ENCODE measurements at places on chromosomes 7 and 10.

- no peak for DNase-seq
Measured at GRCh38 chr10:43821103-43821502, 172.4 kb upstream of the ZNF32 start.

DNA sequence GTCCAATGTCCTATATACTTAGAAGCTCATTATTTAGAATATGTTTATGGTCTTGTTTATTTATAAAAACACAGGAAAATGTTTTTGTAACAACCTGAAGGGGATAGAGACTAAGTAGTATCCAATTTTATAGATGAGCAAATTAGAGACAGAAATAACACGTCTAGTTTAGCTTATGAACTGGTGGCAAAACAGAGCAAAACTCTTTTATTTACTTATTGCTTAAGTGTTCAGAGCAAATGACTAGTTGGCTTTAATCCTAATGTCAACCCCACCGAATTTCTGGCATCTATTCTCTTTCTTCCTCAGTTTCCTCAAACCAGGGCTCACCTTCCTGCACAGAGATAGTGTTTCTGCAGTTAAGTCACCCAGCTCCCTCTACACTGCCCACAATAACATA lies 792.8 kb downstream of the REEP3 start:
- no peak for DNase-seq

DNA sequence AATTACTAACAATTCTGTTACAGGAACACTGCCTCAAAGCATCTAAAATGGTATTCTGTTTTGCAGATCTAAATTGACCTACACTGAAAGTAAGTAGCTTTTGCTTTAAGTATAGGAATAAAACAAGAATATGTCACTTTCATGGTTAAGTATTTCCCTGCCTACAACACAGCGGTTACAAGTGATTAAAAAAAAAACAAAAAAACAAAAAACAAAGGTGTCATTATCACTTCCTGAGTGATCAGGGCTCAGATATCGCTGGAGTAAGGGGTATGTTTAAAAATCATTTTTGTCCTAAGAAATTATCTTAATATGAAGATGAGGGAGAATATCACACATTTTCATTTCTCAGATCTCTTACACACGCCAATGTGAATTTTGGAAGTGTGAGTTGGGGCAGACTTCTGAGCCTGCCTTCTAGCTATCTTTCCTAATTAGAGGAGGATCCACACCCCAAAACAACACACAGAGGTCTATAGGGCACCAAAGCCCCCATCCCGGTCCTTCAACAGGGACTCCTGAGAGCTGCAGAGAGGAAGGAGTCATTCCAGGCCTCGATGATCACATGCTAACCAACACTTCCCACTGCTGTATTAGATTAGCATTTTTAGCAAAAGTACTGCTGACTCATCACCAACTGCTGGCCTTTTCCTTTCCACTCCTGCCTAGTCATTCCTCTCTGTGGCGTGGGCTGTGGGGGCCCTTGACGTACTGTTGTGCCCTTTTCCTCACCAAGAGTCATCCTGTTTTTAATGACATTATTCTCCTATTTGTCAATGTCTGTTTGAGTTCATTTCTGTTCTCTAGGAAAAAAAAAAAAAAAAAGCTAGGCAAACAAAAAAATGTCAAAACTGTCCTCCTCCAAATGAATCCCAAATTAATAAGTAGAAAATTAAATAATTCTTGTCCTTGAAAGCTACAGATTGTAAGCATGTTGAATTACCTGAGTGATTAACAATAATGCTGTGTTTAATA lies 31.2 kb downstream of the PRTFDC1 start:
- DNase-seq = peak; percentile 40

DNA sequence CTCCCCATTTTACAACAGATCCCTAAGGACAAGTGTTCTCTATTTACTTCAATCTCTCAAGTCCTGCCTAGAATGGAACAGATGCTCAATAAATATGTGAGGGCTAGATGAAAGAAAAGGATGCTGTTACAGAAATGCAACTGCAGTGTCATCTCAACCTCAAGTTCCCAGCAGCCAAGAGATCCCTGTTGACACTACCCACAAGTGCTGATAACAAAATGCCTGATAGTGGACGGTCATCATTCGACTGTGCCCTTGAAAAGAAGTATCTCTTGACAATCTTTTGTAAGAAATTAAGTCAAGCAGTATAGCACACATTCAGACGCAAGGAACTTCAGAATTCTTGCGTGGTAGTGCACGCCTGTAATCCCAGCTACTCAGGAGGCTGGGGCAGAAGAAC lies 133.2 kb downstream of the PARD3 start:
- DNase-seq = no peak

GRCh38 chr10:68096913-68097516 lies 12.3 kb upstream of the MYPN start:
- DNase-seq = peak; percentile 50

DNA sequence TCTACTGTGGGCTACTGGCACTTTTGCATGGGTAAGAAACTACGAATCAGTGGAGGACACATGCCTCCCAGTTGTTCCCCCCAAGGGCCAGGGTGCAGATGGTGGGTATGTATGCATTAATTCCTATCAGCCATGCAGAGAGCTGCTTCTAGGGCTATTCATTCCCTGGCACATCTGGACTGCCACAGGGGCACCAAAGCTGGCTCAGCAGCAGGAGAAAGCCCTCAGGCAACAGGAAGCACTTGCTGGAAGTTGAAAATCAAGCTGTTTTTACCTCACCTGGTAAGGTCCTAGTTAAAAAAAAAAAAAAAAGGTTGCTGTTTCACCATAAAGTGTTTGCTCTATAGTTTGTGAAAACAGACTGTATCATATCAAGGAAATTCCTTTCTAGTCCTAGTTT lies 1342.6 kb downstream of the REEP3 start:
- no peak for DNase-seq

DNA sequence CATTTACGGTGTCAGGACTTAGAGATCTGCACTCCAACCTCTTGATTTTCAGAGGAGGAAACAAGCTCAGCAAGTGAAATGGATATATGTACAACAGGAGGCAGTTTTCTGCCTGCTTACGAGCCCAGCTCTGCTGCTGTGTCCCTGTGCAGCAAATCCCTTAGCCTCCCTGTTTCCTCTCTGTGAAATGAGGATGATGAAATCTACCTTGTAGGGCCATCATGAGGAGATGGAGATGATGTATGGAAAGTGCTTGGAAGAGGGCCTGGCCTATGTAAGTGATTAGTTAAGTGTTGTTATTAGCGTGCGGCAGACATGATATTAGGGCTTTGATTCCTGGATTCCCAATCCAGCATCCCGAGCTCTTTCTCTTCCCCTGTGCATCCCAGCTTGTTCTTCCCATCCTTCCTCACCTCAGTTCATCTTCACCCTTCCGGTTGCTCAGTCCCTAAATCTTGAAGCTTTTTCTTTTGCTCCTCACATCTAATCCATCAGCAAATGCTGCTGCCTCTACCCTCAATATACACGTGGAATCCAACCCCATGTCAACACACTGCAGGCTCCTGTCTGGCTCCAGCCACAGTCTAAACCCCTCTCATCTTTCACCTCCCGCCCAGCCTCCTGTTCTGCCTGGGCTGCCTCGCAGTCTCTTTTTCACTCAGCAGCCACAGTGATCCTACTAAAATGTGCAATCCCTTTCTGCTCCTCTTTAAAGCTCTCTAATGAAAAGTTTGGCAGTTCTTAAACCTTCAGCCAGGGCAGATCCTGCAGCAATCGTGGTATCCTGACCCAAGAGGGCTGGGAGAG lies 113.8 kb downstream of the MARCHF5 start:
- no peak for DNase-seq

DNA sequence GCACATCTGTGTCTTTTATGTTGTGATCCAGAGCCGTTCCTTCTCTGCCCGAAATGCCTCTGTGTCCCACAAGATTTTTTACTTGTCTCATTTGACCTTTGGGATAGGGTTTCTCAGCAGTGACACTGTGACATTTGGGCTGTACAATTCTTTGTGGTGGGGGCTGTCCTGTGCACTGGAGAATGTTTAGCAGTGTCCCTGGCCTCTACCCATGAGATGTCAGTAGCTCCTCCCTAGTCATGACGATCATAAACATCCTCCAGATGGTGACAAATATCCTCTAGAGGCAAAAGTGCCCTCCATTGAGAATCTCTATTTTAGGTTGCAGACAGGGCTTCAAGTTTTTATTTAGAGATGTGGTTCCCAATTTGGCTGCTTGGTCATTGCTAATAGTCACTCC lies 91.3 kb downstream of the PPP1R17 start:
- DNase-seq = no peak

- DNase-seq = no peak
Measured at GRCh38 chr10:119849944-119850343, 22.7 kb downstream of the MCMBP start.

DNA sequence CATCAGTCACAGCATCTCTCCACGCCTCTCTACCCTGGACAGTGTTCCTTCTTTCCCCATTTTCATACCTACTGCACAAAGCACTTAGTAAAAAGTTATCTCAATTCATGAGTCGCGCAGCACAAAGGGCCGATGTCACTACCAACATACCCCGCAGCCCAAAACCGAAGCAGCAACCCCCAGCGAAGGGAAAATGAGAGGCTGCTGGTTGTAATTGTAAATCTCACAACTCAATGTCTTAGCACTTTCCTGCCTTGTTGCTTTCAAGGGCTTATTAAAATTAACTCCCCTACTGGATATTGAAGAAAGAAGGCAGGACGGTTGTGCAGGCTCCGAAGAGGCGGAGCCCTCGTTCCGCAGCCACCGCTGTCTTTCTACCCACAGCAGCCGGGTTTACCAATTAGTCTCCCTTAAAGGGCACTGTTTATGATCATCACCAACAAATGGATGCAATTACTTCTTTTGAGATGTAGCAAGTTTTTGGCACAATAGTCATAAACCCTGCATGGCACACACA lies 6.5 kb downstream of the DIP2C start:
- DNase-seq = no peak

DNA sequence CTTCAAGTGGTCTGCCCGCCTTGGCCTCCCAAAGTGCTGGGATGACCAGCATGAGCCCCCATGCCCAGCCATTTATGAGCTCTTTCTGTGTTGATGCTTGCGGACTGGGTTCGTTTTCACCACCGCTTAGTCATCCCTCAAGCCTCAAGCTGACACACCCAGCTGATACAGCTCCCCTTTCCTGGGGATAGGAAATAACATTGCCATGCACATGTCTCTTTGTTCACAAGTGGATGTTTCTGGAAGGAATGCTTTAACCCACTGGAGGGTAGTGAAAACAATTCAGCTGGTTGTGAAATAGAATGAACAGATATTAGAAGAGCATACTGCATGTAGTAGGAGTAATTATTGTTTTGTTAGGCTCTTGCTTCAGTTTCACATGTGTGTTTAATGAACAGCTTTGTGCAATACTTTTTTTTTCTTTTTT lies 8.5 kb upstream of the METTL27 start:
- DNase-seq = no peak

DNA sequence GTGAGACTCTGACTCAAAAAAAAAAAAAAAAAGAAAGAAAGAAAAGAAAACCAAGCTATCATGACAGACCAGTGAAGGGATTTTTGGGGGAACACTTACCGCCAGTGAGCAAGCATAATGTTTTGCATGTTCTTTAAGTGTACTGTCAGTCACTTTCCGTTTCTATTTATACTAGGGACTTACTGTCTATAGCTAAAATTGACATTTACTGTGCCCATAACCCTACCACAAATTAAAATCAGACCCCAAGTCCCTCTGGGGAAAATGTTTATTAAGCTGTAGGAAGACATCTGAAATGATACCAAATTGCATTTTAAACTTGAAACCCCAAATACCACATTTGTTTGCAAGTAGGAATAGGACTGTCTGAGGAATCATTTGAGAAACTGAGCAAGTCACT lies 252.8 kb downstream of the TRIL start:
- no peak for DNase-seq

- DNase-seq = no peak
Measured at GRCh38 chr7:128781851-128782250, 6.3 kb upstream of the OPN1SW start.

DNA sequence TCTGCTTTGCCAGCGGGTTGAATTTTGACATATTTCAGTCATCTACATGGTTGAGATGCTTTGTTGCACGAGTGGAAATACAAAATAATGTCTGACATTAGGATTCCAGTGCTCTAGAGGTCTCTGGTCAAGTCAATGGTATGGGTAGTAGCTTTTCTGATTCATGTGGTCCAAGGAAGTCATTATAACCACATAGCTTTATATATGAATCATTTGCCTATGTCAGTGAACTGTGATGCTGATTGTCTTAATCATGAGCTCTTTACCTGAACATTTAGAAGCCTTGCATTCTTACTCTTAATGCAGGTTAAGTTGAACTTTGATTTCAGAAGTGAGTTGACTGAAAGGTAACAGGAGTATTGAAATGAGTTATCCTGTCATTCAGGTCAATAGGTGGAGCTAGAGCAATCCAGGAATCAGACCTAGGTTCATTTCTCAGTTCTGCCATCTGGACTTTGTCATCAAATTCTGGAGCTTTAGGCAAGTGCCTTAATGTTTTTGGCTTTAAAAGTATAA lies 3.3 kb downstream of the MAPK8 start:
- DNase-seq = no peak

DNA sequence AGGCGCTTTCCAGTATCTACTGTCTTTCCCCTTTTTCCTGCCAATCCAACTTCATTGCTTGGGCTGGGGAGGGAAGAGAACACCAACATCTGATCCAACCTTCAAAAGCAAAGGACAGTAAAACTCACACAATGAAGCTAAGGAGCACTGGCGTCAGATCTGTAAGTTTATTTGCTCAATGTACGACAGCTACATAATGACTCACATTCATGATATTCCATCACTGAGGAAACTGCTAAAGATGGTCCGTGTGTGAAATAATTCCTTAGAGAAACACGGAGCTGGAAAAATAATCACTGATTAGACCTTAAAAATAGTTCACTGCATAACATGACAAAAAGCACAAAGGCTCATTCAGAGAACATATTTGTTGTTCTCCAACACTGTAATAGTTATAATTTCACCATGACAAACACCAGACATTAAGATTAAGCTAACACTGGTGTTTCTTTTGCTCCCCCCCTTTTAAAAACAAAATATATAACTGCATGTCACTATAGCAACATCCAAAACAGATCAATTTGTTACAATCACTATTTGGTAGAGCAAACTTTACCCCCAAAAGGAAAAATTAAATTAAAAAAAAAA lies 24.3 kb downstream of the HSPB1 start:
- DNase-seq = no peak

DNA sequence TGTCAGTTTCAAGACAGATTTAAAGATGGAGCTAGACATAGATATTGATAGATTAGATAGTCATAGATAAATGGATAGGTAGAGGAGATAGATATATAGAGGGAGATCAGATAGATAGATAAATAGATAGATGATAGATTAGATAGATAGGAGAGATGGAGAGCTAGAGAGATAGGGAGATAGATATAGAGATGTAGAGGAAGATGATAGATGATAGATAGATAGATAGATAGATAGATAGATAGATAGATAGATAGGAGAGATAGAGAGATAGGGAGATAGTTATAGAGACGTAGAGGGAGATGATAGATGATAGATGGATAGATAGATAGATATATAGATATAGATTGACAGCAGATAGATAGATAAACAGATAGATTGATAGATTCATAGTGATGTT lies 1038.8 kb upstream of the AUTS2 start:
- DNase-seq = no peak

- DNase-seq = peak; percentile 25
Measured at GRCh38 chr7:149883452-149883861, 9.7 kb downstream of the ATP6V0E2 start.
